ENCODE measurements at places on chromosomes 5 and 9.

DNA sequence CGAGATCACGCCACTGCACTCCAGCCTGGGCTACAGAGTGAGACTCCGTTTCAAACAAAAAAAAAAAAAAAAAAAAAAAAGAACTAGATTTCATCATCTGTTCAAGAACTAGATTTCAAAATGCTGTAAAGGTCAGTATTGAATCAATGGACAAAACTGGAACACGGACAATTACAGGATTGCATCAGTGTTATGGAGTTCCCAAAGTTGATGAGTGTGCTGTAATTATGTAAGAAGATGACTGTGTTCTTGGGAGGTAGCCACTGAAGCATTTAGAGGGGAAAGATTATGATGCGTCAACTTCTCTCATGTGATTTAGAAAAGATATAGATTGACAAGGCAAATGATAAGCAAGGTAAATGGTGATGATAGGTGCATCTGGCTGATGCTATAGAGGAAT lies 6.5 kb downstream of the FAM240B start:
- no peak for DNase-seq

DNA sequence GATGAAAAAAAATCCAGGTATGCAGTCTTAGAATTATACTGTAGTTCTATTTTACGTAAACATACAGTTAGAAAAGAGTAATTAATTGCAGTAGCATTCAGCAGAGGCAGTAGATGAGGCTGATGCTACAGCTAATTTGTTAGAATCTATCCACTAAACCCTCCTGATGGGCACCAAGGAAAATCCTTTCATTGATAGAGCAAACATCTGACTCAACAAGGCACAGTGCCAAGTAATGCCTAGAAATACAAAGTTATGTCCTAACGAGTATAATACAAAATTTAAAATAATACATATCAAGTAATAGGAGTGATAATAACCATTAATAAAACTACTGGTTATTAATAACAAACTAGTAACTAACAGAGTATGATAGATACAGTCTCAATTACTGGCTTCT lies 9.0 kb downstream of the MOCS2 start:
- DNase-seq, result no peak

GRCh38 chr5:172707285-172708182 lies 63.5 kb downstream of the DUSP1 start:
- peak; percentile 67 for DNase-seq

GRCh38 chr9:36451949-36452348 lies 51.9 kb upstream of the RNF38 start:
- no peak for DNase-seq

DNA sequence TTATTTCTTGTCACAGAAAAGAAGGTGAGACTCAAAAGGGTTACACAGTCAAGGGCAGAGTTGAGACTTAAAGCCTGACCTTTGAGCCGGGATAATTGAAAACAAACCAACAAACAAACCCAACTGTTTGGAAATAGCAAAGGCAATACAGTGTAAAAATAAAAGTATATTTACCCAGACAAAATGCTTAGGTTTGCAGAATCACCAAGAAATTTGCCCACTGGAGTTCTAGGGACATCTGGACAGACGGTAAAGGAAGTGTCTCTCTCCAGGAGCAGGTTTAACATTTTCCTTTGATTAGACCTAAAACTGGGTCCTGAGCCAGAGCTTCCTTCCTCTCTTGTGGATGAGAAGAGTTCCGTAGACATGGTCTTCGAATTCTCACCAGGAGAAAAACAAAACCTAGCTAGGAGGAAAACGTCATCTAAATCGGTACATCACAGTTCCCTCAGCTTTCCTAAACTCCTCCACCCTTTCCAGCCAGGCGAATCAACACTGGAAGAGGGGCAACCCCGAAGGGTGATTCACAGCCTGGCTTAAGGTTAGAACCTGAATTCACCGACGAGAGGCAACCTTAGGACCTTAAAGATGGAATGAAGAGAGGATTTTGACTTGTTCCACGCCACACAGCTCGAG lies 673 bp downstream of the CDC25C start:
- DNase-seq, result no peak

DNA sequence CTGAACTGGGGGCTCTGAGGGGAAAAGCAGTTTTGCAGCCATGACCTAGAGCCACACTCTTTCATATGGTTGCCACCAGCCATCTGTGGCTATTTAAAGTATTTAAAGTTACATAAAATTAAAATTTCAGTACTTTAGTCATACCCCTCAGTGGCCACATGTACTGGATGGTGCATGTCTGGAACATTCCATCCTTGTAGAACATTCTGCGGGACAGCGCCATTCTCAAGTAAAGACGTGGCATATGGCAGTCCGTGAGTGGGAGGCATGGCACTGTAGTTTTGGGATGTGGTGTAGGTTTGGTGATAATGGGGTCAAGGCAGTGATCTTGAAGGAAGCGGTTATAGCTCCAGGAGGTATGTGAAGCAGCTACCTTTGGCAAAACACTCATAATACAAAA lies 61.4 kb upstream of the NFIL3 start:
- DNase-seq, result no peak

GRCh38 chr9:83792746-83793145 lies 24.8 kb downstream of the GKAP1 start:
- DNase-seq, result no peak

DNA sequence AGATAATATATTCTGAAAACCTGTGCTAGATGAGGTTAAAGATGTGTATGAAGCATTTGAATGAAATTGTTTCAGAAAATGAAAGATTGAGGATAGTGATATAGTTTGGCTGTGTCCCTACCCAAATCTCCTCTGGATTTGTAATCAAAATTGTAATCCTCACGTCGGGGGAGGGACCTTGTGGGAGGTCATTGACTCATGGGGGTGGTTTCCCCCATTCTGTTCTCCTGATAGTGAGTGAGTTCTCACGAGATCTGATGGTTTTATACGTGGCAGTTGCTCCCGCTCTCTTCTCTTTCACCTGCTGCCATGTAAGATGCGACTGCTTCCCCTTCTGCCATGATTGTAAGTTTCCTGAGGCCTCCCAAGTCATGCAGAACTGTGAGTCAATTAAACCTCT lies 2.0 kb upstream of the TEX48 start:
- no peak for DNase-seq

DNA sequence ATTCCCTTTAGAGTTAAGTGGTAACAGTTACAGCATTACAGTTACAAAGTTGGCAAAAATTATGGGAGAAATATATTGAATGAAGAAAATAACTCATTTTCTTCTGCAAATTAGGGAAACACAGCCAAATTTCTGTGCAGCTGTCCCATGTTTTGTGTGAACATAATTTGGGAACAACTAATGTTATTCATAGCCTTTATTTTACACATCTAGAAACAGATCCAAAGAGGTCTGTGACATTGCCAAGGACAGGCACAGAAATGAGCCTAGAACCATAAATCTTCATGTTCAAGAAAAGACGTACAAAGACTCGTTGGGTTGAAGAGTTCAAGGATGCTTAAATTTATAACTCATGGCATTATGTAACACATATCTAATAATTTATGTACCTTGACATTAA lies 114.1 kb upstream of the TXNDC8 start:
- DNase-seq, result no peak

GRCh38 chr5:159206368-159206767 lies 3.0 kb downstream of the RNF145 start:
- DNase-seq, result no peak

GRCh38 chr9:4289411-4290326 lies 10.2 kb downstream of the GLIS3 start:
- no peak for DNase-seq

GRCh38 chr5:150627731-150628545 lies 12.5 kb upstream of the SYNPO start:
- DNase-seq, result peak; percentile 74

- no peak for DNase-seq
Observed at GRCh38 chr5:86232246-86232645, 385.5 kb upstream of the COX7C start.

DNA sequence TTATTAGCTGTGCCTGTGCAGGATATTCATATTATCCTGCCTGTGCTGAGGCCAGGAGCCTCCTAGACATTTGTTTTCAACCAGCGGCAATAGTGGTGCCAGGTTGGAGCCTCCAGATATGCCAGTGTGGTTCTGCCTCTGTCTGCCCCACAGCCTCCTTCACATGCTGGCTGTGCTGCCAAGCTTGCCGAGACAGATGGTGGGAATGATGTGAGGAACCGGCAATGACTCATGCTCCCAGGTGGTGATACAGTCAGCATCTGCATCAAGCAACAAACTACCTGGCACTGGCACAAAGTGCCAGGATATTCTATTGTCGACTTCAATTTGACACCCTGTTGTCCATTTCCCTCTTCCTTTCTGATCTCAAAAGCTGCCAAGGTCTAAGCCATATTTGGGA lies 285.7 kb downstream of the CHSY3 start:
- DNase-seq, result no peak

- no peak for DNase-seq
Observed at GRCh38 chr5:74132485-74132884, 506.5 kb downstream of the ARHGEF28 start.

- DNase-seq, result no peak
Observed at GRCh38 chr5:66344544-66344943, 200.4 kb downstream of the SREK1 start.

DNA sequence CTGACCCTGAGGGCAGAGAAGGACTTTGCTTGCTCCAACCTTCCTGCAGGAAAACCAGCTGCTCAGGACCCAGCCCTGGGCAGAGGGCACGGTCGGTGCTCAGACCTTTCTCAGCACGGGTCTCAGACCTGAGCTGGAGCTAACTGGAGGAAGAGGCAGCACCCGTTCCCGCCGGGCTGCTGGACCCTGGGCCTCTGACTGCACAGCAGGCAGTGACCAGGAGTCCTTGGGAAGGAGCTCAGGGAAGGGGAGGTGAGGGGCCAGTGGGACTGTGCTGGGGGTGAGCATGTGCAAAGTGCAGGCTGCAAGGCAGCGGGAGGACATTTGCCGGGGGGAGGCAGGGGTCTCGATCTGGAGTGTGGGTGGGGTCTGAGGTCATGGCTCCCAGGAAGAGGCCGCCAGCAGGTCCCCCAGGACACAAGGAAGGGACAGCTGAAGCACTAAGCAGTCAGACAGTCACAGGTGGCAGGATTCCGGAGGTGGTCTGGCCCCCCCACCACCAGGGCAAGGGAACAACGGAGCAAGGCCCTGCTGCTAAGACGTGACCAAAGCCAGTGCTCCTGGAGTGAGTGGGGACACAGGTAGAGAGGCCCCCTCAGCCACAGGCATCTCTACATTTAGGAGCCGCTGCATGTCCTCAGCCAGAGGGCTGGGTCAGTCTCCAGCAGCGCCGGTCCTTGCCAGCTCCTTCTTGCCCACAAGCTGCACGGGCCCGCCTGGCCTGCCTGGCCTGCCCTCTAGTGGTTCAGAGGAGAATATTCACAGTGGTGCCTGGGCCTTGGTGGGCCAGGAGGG lies 4.8 kb upstream of the DPM2 start:
- DNase-seq, result peak; percentile 78

DNA sequence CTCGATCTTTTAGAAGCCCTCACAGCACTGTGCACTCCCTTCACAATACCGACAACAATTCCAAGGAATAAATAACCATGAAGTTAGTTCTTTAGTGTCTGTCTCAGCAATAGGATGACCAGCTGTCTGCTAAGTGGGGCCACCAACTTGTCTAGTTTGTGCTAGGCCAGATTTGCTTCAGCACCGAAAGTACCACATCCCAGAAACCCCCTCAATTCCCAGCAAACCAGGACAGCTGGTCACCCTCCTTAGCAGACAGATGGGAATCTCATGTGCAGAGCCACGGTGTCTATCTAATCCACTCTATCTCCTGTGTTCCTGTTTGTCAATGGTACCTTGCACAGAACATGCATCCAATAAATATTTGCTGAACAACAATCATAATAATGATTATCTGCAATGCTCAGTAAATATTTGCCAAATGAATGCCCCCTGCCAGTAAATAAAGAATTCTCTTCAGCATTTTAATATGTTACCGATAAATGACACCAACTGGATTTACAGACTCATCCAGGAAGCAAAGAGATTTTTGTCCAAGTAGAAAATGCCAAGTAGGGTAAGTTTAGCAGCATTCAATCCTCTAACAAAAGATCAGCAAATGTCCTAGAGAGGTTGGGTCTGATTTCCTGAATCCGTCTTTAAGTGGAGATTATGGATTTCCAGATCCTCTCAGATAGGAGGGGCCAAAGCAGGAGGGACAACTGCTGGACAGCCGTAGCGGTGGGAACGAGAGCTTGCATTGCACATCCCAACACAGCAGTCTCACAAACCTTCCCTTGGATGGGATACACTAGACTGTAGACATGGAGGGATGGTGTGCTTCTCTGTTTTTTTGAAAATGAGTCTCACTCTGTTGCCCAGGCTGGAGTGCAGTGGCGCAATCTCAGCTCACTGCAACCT lies 51.9 kb upstream of the ANKRD33B start:
- no peak for DNase-seq

DNA sequence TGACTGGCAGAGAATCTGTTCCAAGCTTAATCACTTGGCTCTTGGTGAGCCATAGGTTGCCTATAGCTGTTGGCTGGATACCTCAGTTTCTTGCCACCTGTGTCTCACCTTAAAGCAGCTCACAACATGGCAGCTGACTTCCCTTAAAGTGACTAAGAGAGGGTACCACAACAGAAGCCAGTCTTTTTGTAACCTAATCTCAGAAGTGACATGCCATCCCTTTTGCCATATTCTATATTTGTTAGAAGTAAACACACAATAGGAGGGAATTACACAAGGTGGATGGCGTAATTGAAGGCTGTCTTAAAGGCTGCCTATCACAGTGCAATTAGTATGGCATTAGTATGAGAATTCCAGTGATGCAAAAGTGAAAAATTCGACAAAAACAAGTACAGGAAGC lies 28.1 kb downstream of the NIPBL start:
- no peak for DNase-seq

- DNase-seq, result no peak
Observed at GRCh38 chr9:18791074-18791473, 241.9 kb downstream of the SAXO1 start.

GRCh38 chr5:1723957-1724821 lies 75.4 kb downstream of the MRPL36 start:
- DNase-seq, result no peak

DNA sequence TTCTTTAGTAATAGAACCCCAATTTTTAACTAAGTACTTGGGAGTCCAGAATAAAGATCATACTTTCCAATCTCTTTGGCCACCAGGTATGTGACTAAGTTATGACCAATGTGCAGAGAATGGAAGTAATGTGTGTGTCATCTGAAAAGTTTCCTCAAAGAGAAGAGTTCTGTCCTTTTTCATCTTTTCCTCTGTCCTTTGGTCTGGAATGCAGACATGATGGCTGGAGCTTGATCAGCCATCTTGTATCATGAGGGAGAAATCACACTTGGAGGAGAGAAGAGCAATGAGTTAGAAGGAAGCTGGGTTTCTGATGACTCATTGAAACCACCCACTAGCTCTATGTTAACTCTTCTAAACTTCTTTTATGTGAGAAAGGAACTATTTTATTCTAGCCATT lies 5.5 kb upstream of the CPEB4 start:
- DNase-seq, result no peak
